Right lung (tissue), 10 donors: ENCODE measurements at places on chromosomes 16 and 17. TPM values are rescaled to one million over a fixed set of nuclear protein-coding genes. Genes with fewer than 3 reads are reported as not detected.

The LRRC46 gene
- polyA plus RNA-seq = 19.3 TPM

The GAST gene
- not detected for polyA plus RNA-seq

The RNF43 gene
- 47.3 TPM for polyA plus RNA-seq

The PIK3R5 gene
- 2.4 TPM for polyA plus RNA-seq

The DNAH9 gene
- polyA plus RNA-seq = 9.3 TPM

The TP53TG3D gene
- polyA plus RNA-seq = 0.19 TPM

The ZNF385C gene
- 3.0 TPM for polyA plus RNA-seq

The RUNDC3A gene
- 3.4 TPM for polyA plus RNA-seq

The CKLF gene
- polyA plus RNA-seq = 36.4 TPM

The BMERB1 gene
- polyA plus RNA-seq = 40.0 TPM

The NPIPB12 gene
- polyA plus RNA-seq = 87.6 TPM

The CACNG1 gene
- polyA plus RNA-seq = not detected

The HS3ST6 gene
- polyA plus RNA-seq = 0.09 TPM
